ENCODE measurements at places on chromosomes 11 and 22.

- no peak for DNase-seq
Measured at GRCh38 chr22:25775531-25775930, 33.5 kb downstream of the MYO18B start.

DNA sequence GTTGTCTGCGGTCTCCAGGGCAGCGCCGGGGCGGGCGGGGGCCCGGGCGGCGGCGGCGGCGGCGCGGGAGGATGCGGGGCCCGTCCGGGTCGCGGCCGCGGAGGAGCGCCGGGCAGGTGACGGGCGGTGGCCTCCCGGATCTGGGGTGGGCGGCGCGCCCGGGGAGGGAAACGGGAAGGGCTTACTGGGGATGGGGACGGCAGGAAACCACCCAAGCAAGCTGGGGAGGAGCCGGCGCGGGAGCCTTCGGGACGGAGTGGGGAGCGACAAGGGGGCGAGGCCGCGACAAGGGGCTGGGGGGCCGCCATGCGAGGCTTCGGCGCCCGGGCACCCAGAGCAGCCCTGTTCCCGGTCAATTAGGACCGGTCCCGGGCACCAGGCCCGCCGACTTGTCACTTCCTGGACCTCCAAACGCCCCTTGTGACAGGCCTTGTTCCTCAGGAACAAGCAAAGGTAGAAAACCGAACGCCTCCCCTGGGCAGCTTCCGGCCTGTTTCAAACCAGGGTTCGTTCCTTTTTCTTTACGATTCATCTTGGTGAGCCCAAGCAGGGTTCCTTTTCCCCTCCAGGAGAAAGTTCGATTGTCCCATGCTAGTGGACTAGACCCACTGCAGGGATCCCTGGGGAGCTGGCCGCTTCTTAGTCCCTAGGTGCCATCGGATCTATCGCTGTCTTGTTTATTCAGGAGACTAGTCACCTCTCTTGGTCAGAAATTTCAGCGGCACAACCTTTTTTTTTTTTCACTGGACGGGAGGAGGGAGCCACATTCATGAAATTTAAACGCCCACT lies 492 bp downstream of the JHY start:
- no peak for DNase-seq

DNA sequence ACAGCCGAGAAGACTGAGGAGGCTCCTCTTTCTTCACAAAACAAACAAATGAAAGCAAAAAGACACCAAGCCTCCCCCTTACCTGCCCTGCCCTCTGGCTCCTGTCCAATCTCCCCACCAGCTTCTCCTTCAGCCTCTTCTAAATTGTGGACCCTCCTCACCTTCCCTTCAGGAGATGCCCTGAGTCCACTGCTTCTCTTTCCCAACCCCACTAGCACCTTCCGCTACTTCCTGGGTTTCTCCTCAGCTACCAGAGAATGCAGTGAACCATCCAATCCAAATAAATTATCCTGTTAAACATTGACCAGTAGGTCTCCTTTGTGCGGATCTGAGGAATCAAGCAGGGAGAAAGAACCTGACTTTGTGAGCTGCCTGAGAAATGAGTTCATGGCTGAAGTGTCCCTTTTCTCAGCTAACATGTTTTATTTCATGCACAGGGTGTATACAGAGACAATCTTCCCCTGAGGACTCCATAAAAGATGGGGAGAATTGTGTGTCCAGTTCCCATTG lies 63.2 kb upstream of the VPREB1 start:
- no peak for DNase-seq

DNA sequence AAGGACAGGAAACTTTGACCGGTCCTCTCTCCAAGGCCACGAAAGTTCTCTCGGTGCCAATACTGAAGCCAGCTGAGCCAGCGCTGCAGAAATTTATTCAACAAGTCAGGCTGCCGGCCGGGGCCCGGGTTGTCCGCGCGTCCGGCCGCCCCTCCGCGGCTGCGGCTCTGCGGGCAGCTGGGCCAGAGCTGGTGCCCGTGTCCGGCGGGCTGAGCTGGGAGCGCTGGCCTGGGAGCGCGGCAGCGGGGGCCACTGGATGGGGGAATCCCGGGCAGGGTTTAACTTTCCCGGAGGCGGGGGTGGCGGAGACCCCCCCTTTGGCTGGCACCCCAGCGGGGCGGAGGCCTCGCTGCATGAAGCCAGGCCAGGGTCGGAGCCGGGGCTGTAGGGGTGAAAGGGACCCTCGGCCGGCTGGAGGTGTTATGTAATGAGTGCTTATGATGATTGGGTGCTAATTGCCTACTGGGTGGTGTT lies 12.3 kb upstream of the CACNA1I start:
- no peak for DNase-seq

GRCh38 chr11:46597609-46598219 lies 3.9 kb upstream of the AMBRA1 start:
- no peak for DNase-seq

DNA sequence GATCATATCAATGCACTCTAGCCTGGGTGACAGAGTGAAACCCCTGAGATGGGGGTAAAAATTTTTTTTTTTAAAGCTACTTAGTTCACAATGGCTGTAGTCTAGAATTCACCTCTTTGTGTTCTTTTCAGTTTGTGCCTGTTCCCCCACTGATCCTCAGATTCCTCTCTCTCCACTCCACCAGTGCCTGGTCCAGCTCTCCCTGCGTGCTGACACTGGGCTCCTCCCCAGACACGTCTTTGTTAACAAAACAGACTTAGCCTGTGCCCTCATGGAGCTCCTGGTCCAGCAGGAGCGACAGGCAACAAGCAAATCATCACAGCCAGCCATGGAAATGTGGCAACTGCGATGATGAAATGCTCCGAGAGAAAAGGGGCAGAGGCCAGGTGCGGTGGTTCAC lies 34.0 kb downstream of the IFT27 start:
- DNase-seq = no peak

GRCh38 chr11:58963551-58964104 lies 24.3 kb downstream of the GLYATL1 start:
- DNase-seq = peak; percentile 43

DNA sequence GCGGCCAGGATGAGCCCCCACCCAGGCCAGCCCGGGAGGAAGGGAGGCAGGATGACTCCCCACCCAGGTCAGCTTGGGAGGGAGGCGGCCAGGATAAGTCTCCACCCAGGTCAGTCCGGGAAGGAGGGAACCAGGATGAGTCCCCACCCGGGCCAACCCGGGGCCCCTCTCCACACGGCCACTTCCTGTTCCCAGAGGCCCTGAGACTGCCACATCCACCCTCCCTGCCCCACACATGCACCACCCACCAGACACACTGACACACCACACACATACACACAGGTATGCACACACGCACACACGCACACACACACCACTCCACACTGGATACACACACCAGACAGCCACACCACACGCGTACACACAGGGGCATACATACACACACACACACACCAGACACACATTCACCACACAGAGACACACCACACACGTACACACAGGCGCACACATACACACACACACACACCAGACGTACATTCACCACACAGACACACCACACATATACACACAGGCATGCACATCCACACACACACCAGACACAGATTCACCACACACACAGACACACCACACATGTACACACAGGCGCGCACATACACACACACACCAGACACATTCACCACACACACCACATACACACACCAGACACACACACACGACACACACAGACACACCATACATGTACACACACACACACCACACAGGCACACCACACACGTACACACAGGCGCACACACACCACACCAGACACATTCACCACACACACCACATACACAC lies 84.9 kb upstream of the PRR5 start:
- DNase-seq = no peak

- no peak for DNase-seq
Measured at GRCh38 chr11:120027546-120028180, 110.2 kb downstream of the TRIM29 start.

- no peak for DNase-seq
Measured at GRCh38 chr11:119323532-119324033, 6.7 kb upstream of the MCAM start.

DNA sequence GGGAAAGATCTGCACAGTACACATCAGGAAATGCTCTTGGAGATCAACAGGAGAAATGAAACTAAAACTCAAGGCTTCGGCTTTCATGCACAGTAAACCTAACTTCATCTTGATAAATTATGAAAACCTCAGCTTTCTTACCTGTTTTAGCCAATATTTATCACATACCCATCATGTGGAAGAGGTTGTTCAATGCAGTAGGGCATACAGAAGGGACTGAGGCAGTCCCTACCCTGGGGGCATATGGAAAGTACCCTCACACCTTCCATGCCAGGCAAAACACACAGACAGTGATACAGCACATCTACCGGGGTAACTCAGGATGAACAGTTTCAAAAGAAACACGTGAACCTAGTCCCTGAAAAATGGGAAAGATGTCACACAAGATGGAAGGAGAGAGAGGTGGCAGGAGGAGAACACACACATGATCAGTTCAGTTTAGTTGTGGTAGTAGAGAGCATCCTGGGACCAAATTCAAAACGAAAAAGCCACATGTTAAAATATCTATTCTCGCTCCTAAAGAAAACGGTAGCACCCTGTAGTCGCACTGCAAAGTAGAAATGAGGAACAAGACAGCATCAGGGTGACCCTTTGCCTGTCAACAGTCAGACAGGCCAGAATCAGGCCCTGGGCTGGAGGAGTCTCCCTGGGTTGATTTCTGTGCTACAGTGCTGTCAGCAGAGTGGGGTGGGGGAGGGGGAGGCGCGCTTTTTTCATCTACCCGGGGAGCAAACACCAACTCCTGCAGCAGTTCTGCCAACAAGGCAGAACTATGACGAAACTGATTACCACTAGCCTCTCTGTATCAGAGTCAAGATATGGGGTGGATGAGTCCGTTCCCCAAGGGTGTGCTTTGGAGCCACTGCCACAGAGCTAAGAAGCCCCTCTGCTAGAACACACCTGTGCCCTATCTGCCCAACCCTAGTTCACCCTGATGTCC lies 1.3 kb downstream of the HIRA start:
- no peak for DNase-seq

DNA sequence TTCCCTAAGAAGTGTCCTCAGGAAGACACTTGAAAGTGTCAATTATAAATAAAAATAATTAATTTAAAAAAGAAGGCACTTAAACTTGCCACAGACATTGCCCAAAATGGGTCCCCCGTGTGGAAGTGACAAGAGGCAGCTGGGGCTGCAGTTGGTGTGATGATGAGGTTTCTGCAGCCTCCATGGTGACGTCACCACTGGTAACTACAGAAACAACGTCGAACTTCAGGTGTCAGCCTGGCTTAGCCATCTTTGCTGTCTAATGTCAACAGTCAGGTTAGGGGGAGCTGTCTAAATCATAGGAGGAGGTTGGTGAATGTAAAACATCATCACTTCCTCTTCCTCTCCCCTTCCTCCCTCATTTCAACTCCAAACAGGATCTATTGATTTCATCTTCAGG lies 328.6 kb downstream of the MN1 start:
- DNase-seq = no peak

DNA sequence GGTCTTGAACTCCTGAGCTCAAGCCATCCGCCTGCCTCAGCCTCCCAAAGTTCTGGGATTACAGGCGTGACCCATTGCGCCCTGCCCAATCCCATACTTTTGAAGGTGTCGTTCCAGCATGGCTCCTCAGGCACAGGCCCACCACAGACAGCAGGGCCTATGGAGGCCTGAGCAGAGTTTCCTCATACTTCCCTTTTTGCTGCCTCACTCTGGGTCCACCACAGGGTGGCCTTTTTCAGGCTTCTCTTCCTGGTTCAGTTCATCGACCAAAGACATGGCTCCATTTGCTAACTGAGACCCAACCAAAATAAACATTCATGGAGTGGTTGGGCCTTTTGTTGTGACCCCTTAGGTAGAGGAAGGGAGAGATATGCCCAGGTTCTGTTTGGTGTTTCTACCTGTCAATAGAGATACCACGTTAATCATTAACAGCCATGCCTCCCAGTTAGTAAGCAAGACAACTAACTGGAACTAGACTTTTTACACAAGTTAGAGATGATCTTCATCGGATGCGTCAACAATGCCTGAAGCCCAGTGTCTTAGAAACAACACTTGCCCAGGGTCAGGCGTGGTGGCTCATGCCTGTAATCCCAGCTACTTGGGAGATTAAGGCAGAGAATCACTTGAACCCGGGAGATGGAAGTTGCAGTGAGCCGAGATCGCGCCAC lies 35.1 kb downstream of the TRIOBP start:
- DNase-seq = no peak

- DNase-seq = no peak
Measured at GRCh38 chr11:129739339-129739738, 76.3 kb upstream of the TMEM45B start.

- DNase-seq = no peak
Measured at GRCh38 chr11:76493626-76494539, 49.1 kb downstream of the EMSY start.

GRCh38 chr22:41380993-41381328 lies 781 bp upstream of the TEF start:
- DNase-seq = peak; percentile 60

- DNase-seq = peak; percentile 13
Measured at GRCh38 chr11:6353367-6353987, 33.2 kb upstream of the CAVIN3 start.

DNA sequence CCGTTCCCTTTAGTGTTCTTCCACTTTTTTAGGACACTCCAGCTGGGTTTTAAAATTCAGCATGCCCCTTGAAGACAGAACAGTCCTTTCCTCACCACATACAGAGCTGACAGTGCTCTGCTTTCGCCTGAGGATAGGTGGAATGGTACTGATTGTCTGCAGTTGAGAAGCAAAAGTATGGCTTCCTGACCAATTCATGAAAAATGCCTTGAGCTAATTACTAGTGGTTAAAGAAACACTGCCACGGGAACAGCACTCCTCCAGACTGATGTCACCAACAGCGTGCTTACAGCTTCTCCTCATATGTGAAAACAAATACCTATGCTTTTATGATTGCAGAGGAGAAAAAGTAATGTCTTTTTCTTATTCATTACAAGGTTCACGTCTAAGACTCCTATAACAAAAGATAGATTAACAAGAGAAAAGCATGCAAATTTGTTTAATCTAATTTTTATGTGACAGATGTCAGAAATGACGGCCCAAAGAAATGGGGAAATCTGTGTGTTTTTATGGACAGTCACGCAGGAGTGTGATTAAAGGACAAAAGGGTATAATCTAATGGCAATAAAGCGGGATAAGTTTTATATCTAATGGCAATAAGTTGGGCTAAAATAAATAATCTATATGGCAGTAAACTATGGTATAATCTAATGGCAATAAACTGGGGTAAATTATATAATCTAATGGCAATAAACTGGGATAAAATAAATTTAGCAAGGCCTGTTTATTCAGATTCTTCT lies 123.4 kb upstream of the ARHGAP42 start:
- DNase-seq = no peak

- DNase-seq = no peak
Measured at GRCh38 chr11:127651888-127652221, 651.3 kb upstream of the KIRREL3 start.

DNA sequence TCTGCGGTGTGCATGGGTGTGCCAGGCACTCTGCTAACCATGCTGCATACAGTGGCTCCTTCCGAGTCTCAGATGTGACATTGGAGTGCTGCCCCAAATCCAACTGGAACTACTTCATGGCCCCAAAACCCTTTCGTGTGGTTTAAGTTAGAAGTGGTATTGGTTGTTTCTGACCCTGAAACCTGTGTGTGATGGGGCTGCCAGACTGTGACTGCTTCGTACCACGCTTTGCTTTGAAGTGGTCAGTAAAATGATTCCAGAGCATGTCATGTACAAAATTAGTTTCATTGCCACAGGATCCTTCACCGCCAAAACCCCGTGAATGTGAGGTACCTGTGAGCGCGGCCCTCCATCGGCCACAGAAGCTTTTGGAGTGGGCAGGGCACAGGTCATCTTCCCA lies 142.2 kb downstream of the WNT7B start:
- DNase-seq = no peak

Measured in non-pigmented ciliary epithelial cell (primary cell).